ENCODE measurements at places on chromosomes 4 and X.
A peak's percentile ranks its signal among the peaks of the same experiment; 100 is the strongest.

DNA sequence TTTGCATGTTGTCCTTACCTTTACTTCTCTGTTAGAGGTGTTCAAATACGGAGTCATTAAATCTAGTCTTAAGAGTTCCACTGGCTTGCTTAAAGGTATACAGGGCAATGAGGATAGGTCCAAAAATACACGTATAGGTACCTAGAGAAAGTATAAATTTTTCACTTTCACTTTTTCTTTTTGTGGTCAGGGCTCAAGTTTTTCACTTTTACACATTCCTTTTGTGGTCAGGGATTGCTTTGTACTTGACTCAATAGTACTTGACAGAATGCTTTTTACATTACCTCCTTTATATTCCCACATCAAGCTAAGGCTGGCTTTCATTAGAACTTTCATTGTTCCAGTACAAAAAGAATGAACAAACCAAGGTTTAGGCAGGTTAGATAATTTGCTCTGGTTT lies 21.7 kb downstream of the TMEM184C start:
- no peak for DNase-seq

- DNase-seq = no peak
Measured at GRCh38 chr4:54700986-54701385, 43.2 kb downstream of the KIT start.

DNA sequence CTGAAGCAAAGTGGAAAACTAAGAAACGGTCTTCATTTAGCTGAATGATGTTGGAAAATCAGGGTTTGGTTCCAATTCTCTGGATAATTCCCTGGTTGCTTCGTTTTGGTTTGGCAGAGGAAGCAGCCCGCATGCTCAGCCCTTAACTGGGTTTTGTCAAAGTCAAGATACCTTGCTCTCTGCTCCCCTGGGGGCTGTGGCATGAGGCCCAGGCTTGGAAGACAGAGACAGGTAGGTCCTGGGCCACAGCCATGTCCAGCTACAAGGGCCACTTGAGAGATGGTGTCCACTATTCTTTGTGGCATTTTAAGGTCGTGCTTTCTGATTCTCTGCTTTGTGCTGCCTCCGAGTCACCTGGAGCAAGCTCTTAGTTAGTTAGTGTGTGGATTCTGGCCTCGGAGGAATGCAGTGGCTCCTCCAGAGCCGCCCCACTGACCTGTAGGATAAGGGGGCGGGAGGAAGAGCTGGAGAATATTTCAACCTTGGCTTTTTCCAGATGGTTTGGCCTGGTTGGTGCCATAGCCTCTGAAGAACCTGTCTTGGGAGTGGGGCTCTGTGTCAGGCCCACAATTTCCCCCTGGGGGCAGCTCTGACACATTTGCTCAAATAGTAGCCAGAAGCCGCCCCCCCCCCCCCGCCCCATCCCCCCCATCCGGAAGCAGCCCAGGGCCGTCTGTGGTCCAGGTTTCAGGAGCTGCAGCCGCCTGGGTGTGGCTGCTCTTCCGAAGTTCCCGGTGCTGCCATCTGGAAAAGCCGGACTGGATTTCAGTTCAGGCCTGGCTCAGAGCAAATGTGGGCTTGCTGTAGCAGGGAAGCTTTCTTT lies 147.1 kb downstream of the NHS start:
- DNase-seq = peak; percentile 10

GRCh38 chrX:21993265-21993664 lies 38.9 kb upstream of the PHEX start:
- no peak for DNase-seq

DNA sequence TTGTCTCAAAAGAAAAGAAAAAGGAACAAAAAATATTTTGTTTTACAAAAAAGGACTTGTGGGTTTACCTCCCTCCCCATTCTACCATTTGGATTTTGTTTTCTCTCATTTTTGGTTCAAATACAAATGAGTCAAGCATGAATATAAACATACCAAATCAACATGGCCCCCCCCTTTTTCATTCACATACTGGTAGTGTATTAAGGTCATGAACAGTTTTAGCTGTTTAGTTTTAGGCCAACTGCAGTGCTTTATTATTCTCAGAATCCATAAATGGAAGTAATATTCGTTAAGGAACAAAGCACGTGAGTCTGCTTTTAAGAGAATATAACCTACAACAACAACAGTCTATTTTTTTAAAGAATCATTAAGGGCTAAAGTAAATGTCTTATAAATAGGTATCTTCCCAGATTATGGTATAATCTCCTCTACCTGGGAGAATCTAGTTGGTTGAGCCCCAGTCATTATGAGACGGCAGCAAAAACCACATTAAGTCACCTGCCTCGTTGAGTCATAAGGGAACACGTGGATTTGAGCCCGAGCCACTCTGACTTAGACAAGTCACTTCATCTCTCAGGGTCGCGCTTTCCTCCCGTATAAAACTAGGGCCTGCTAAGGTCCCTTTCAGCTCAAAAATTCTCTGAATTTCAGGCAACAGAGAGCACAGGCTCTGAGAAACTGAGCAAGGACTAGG lies 26.7 kb downstream of the BCLAF3 start:
- DNase-seq = no peak

DNA sequence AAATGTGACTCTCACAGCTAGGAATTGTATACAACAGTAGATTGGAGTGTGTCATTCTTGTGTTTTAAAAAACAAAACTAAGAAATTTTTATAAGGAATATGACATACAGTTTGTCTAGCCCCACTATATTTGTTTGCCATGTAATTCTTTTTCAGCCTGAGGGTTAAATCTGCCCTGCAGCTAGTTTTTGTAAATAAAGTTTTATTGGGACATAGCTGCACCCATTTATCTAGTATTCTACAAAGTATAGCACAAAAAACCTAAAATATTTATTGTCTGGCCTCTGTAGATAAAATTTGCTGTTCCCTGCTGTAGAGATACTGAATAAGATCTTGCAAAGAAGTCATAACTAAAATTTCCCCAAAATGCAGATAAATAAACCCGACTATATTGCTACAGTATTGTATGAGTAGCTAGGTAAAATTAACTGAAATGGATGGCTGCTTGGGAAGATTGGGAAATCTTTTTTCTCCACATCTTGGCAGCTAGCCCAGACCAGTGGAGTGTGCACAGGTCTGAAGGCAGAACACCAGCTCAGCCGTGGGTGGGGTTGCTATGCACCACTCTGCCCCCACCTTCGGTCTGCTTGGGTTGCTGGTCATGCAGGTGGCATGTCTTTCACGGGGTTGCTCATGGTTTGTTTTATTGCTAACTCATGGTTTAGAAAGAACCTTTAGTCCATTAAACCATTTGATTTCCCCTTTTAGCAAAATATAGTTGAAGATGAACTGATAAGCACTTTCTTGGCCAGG lies 127.9 kb downstream of the KLHL8 start:
- peak; percentile 54 for DNase-seq

DNA sequence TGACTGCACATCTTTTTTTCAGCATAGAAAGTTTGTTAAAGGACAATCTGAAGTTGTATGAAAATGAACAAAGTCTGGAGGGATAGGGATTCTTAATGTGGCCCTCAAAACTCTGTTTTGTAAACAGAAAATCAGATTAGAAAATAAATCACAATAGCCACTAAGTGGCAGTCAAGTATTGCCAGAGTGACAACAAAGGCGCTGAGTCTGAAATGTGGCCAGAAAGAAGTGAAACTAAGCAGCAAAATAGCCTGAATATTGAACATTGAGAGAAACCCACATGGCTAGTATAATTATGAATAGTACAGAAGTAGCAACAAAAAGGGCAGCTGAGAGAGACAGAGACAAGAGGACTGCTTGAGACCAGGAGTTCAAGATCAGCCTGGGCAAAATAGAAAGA lies 81.1 kb upstream of the CT45A1 start:
- no peak for DNase-seq

DNA sequence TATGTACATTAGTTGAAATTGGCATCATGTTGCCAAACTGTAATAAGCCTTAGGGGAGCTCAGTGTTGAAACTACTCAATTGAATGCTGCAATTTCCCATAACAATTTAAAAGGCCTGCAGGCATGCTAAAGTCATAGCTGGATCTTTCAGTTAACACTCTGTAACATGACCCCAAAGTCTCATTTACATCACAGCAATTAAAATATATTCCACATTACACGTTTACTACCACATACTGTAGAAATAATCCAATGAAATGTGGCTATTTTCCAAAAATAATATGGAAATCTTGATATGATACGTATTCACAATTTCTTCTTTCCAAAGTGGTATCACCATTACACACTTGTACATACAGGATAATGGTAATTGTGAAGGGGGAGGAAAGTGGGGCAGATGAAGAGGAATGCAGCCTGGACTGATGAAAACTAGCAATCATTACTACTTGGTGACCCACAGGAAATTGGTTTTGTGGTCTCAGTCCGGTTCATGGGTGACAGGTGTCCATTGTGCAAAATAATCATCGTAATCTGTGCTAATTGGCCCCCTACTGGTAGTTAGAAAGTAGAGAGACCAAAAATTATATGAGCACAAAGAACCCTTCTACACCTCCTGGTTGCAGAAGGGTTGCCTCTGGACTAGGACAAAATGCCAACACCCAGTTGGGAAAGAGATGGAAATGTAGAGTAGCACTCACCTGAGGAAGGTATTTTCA lies 63.7 kb downstream of the TENM3 start:
- DNase-seq = peak; percentile 20

DNA sequence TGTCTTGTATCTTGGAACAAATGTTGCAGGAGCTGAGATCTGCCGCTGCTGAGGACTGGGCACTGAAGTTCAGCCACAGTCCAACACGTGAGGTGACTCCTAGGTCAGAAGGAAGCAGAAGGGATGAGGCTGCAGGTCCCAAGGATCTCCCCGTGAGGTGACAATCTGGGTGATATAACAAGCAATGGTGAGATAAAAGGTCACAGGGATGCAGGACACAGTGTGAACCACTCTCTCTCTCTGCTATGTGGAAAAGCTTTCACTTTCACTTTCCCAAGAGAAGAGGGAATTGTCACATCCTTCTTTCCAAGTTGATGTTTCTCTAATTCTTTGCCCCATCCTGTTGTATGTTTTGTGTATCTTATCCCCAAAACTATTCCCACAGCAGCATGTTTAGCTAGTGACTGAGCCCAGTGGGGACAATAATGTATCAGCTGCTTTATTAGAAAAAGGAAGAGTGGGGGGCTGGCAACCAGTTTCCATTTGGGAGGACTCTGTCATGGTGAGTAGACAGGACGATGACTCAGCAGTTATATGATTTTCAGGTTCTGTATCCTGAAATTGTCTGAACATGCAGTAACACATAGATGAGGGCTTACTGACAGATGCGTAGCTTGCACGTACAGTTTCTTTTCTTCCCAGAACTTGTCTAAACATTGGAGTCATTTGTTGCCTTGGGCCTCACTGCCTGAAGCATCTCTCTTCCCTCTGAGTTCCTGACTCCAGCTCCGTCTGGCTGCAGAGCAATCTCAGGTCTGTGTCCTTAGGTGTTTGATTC lies 1415.8 kb upstream of the TENM3 start:
- peak; percentile 2 for DNase-seq

- DNase-seq = peak; percentile 48
Measured at GRCh38 chr4:107825072-107825824, 516 bp downstream of the SGMS2 start.

- no peak for DNase-seq
Measured at GRCh38 chr4:36177946-36178345, 66.4 kb downstream of the ARAP2 start.

- no peak for DNase-seq
Measured at GRCh38 chr4:88077911-88078524, 70.6 kb downstream of the PKD2 start.

GRCh38 chr4:86357608-86358007 lies 2.2 kb downstream of the MAPK10 start:
- no peak for DNase-seq

- DNase-seq = no peak
Measured at GRCh38 chr4:96317891-96318290, 478.0 kb downstream of the PDHA2 start.

- DNase-seq = peak; percentile 95
Measured at GRCh38 chr4:32148111-32148666, 1428.0 kb downstream of the PCDH7 start.

DNA sequence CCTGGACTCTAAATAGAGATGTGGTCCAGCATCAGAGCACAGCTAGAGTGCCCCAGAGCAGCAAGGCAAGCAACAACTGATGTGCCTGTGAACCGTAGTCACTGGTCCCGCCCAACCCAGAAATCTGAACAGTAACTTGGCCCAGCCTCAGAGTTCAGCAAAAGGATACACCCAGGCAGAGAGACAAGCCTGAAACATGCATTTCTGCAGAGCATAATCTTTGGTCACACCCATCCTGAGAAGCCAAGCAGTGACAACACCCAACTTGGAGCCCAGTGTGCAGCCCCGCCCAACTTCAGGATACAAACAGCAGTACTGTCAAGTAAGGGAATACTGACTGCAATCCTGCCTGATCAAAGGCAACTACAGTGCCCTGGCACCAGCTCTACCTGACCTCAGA lies 78.9 kb downstream of the CCDC160 start:
- DNase-seq = no peak

DNA sequence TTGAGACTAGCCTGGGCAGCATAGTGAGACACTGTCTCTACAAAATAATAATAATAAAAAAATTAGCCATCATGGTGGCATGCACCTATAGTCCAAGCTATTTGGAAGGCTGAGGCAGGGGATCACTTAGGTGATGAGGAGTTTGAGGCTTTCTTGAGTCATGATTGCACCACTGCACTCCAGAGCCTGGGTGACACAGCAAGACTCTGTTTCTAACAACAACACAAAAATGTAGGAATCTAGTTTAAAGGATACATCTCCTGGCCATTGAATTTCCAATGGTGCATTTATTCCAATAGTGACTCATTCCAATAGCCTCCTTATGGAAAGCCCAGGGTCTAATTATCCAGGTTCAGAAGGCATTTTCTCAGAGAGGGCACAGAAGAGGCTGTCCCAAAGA lies 21.9 kb upstream of the HERC6 start:
- no peak for DNase-seq

- no peak for DNase-seq
Measured at GRCh38 chrX:116490104-116490503, 27.3 kb upstream of the CT83 start.

- DNase-seq = no peak
Measured at GRCh38 chrX:111504941-111505340, 6.5 kb upstream of the SERTM2 start.

DNA sequence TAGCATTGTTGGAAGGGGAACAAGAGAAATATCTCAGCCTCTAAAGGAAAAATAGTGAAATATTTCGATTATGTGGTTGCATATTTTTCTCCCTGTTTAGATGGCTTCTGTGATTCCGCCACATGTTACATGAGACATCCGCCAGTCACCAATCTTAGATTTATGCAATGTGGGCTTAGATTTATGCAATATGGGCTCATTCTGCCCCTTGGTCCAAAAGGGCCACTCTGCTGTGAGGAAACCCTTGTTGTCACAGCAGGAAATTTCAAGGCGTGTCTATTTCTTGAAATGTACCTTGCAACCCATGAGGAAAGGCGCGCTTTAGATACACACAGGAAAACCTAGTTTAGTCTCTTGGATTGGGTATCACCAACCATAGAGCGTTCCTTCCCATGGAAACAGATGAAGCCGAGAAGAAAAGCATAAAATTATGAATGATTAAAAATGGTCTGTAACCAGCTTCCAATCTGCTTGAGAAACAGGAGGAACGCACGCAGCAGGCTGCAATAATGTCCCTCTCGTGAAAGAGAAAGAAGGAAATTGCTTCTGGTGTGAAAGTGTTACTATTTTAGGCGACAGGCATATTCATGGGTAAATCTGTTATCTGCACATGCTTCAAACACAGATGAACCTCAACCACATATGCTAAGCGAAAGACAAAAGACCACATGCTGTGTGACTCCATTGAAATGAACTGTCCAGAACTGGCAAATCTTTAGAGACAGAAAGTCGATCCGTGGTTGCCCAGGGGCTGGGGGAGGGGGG lies 3.7 kb downstream of the RS1 start:
- no peak for DNase-seq

GRCh38 chr4:158094413-158095134 lies 78.3 kb downstream of the GASK1B start:
- no peak for DNase-seq

- DNase-seq = peak; percentile 75
Measured at GRCh38 chr4:64584981-64585557, 175.8 kb upstream of the TECRL start.

All from SJCRH30 (cell line).